GM06990 (cell line): ENCODE measurements at places on chromosomes 11 and 22.

DNA sequence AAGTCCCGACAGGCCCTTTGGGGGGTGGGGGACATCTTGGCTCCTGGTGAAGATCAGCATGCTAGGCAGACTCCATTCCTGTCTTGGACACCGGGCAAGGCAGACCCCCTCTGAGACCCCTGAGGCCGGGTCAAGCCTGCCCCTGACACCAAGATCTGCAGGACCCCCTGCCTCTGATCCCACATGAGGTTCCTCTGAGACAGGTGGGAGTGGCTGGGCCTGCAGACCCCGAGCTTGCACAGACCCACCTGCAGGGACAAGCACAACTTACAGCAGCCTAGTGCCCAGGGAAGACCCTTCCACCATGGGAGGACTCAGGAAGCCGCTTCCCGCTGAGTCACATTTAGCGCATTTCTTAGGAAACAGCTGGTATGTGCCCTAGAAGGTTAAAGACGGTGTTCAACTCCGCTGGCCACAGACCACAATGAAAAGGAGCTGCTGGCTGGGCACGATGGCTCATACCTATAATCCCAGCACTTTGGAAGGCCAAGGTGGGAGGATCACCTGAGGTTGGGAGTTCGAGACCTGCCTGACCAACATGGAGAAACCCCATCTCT, 15.5 kb downstream of the ARVCF start:
- DNase-seq, result no peak

- no peak for DNase-seq
Observed at GRCh38 chr11:64831411-64831891, 13.0 kb downstream of the CDC42BPG start.

DNA sequence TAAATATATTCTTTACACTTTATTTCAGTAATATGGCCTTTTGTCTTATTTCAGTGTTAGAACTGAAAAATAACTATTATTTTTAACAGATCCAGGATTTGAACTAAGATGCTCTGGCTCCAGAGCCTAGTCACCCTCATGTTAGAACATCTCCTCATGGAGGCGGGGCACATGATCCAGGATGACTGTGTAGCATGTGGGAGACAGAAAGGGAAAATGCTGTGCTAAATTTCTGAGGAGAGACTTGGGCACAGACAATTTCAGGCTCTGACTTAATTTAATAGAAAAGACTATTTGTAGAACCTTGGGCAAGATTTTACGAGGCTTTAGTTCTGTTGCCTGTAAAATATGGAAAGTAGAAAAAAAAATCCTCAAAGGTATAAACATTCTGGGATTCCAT, 24.1 kb downstream of the CTSC start:
- DNase-seq, result no peak

GRCh38 chr22:17893900-17894535, 119.7 kb upstream of the BID start:
- no peak for DNase-seq

DNA sequence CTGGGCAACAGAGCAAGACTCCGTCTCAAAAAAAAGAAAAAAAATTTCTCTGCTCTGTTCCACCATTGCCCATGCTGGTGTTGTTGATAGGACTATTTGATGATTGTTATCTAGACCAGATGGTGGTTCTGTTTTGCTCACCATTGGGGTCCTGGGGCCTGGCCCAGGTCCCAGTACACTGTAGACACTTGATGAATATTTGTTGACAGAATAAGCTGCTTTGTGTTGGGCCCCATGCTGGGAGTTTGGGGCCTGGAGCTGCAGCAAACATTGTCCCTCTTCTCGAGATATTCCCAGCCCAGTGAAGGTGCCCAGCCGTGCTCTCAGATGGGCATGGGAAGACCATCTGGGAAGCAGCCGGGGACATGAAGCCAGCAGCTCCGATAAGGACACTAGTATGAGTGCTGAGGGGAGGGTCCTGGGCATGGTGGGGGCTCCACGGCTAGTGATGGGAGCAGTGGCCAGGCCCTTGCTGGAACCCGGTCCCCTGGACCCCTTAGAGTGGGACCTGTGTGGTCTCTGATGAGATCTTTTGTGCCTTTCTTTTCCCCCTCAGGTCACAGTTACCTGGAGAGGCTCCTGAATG, 13.6 kb downstream of the INCENP start:
- no peak for DNase-seq

DNA sequence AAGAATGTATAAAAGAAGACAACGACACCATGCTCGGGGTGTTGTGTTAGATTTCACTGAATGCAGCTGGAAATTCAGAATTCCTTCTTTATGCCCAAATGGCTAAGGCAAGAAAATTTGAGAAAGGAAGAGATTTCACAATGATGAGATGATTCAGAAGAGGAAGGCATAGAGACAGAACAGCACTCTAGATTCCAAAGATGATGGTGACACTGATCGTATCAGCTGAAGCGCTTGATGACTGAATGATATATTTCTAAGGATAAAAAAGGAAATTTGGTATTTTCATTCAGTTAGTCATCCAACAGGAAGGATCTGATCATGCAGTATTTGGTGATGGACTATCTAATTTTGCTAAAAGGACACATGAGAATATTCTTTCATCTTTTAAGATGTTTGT, 189.2 kb downstream of the EFCAB6 start:
- no peak for DNase-seq

GRCh38 chr11:59866836-59867235, 549 bp upstream of the TCN1 start:
- DNase-seq, result no peak

DNA sequence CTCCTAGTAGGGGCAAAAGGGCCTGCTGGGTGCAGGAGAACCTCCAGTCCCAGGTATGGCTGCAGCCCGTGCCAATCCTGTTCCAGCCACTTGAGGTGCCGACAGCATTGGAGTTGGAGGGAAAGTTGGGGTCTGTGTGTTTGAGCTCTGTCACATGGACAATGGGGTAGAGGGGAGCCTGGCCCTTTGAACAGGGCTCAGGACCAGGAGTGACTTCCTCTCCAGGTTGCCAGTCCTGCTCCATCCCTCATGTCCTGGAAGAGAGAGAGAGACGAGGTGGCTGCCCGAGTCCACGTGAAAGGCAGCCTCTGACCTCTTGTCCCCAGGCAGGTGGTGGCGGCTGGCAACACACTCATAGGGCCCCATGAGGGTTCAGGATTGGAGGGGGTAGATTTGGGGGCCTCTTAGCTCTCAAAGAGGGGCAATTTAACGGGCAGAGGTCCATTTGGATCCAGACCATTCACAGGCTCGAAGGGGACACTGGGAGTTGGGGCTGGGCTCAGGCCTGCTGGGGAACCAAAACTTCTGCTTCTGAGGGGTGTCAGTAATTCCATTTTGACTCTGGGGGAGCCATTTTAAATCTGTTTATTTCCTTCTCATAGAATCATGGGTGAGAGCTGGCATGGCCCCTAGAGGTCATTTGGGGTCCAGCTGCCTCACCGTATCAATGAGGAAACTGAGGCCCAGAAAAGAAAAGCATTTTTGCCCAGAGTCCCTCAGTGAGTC, 4.1 kb downstream of the ADORA2A start:
- no peak for DNase-seq

GRCh38 chr11:77197626-77198320, 69.7 kb downstream of the MYO7A start:
- DNase-seq, result no peak

DNA sequence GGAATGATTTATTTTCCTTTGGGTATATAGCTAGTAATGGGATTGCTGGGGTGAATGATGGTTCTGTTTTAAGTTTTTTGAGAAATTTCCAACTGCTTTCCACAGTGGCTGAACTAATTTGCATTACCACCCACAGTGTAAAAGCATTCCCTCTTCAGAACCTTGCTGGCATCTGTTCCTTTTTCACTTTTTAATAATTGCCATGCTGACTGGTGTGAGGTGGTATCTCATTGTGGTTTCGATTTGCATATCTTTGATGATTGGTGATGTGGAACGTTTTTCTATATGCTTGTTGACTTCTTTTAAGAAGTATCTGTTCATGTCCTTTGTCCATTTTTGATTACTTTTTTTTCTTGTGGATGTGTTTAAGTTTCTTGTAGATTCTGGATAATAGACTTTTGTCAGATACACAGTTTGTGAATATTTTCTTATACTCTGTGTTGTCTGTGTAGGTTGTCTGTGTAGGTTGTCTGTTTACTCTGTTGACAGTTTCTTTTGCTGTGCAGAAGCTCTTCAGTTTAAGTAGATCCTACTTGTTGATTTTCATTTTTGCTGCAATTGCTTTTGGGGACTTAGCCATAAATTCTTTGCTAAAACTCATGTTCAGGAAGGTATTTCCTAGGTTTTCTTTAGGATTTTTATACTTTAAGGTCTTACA, 291.8 kb upstream of the DDI1 start:
- no peak for DNase-seq

DNA sequence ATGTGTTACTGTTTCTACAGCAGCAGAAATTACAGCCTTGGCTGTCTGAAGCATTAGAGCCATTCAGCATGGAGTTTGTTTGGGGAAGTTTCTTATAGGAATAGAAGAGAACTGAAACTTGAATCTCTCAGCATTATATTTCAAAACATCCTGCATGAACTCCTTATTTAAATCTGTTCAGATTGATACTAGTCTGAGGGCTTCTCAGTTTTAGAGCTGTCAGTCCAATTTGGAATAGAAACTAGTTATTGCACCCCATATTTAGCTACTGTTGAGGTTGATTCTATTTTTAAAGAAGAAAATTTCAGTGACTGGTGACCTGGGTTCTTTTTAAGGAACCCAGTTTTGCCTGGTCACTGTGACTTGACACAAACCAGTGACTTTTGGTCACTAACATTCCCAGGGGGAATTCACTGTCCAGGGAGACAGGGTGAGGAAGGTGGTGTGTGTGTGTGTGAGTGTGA, 126.0 kb upstream of the TTC12 start:
- no peak for DNase-seq

DNA sequence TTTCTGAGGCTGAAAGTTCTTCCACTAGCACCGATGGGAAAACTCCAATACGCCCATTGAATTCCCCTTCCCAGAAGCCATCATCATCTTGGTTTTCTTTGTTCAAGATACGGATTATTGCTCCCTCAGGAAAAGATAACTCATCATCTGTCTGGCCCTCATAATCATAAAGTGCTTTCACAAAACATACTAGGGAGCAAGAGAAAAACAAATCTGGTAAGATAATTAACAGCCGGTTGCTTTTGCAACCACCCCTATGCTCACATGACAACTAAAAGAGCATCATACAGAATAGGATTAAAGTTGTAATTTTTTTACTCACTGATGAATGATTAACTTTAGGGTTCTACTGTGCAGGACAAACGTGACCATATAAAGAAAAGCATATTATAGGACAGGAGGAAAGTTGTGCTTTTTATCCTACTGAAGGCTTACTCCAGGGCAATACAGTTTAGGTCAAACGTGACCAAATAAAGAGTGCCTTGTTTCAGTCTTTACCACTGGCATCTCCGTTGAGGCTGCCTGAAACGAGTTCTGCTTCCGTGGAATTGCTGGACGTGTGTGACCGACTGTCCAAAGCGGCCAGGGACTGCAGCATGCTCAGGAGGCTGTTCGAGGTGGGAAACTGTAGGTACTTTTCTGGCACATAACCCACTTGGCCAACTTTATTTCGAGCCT, 28.6 kb downstream of the ATG16L2 start:
- no peak for DNase-seq

- DNase-seq, result peak; percentile 25
Observed at GRCh38 chr11:103844327-103845215, 191.9 kb upstream of the DDI1 start.

DNA sequence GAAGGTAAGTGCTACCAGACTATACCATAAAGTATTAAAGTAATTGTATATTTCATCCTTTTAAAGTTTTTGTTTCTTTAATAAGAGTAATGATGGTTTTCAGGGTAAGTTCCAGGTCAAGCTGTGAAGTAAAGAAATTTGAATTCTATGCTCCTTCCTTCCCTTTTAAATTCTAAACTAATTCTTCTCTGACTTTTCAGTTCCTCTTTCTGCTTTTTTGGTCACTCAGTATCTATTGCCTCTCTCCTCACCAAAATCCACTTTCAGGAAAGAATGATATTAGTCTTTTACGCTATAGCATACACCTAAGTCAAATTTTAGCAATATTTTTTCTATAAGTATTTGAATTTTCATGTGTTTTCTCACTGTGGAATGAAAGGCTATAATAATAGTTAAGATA, 8.2 kb downstream of the MMP8 start:
- DNase-seq, result no peak

DNA sequence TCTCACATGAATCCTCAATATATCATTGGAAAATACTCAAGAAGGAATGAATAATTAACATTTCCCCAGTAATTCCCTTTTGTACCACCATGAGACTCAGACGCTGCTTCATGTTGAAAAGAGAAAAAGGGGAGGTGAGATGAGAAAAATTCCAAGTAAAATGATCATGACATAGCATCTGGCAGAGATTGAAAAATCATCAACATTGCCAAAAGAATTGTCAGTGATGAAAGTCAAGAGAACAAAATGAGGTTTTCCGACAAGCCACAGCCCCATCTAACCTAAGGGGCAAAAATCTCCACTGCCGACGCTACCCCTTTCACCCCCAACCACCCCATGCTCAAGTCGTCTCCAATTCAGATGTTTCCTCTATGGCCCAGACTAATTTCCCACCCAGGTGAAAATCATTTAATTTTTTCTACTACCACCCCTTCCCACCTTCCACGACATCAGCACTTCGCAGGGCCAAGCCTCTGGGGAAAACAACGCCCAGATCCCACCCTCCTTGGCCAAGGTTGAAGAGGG, 1.2 kb downstream of the RAB6A start:
- DNase-seq, result no peak

DNA sequence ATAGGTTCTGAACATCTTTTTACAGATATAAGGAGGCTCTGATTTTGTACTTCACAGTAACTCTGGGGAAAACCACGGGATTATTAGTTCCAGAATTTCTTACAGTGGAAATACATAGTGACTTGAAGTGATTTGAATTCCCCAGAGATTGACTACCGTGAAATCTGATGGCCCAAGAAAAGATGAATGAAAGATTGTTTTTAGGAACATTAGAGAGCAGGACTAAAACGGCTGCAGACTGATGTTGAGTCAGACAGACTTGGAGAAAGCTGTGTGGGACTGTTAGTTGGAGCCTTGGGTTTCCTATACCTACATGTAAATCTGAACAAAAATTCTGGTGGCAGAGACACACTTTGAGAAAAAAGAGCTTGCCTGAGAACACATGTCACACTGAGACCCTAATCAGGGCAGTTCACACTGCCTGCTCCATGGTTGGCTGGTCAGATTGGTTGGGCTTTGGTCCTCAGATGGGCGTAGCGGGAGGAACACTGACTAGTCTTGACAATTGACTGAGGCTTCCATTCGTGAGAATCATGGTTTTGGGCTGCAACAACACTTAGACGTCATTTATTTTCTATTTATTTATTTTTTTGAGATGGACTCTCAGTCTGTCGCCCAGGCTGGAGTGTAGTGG, 6.8 kb downstream of the PPP6R3 start:
- no peak for DNase-seq
